Activated CD8-positive, alpha-beta memory T cell treated with anti-CD3 and anti-CD28 coated beads, Interleukin-2, amount 50 U/mL, for 4 hours (primary cell): ENCODE measurements at places on chromosomes 4 and X.

DNA sequence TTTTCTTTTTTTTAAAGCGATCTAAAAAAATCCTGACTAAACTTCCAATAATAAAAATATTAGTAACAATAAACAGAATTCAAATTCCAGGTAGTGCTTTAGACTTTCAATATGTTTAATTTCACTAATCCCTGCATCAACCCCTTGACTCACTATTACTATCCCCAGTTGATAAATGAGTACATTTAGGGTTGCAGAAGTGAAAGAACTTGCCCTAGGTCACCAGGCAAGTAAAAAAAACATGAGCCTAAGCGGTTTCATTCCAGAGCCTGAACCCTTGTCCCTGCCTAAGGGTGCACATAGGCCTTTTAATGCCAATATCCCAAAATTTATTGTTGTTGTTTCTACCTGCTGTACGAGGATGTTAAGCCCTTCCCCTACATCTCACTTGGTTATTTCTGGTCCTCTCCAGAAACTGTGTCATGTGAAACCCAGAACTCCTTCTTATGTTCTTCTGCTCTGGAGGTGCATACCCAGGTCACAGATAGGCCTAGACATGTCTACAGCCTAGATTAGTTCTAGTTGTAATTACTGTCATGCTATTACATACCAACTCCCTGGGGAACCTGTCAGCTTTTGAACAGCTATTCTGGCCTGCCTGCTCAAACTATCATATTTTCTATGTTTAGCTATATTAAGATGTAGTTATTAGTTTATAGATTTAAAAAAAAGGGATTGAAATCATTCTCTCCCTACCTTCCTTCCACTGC lies 244.5 kb upstream of the PITX2 start:
- no peak for DNase-seq

DNA sequence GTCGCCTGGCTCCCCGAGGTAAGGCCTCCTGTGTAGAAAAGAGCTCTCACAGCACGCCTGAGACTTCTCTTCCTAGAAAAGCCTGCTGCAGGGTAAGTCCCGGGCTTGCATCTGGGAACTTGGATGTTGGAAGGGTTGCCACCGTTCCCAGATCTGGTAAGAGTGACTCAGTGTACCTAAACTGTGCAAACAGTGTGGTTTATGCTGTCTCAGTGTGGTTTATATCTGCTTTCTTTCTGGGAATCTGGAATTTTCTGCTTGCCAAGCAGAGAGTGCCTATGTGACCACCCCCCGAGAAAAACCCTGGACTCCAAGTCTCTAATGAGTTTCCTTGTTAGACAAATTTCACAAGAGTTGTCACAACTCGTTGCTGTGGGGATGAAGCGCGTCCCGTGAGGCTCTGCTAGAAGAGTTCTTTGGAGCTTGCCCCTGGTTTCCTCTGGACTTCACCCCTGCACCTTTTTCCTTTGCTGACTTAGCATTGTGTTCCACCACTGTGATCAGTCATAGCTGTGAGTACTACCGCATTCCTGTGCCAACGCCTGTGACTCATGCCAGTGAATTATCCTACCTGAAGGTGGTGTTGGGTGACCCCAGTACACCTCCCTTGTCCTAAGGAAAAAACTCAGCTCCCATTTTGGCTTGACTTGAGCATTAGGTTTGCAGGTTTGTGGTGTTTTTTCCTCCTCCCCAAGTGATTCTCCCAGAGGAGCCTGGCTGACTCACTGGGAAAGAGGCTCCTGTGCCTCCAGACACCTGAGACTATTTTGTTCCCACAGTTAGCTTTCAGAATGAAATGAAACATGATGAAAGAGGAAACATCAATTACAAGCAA lies 14.5 kb downstream of the SLC2A9 start:
- DNase-seq, result no peak

GRCh38 chrX:21831496-21831895 lies 7.9 kb upstream of the MBTPS2 start:
- DNase-seq, result no peak

DNA sequence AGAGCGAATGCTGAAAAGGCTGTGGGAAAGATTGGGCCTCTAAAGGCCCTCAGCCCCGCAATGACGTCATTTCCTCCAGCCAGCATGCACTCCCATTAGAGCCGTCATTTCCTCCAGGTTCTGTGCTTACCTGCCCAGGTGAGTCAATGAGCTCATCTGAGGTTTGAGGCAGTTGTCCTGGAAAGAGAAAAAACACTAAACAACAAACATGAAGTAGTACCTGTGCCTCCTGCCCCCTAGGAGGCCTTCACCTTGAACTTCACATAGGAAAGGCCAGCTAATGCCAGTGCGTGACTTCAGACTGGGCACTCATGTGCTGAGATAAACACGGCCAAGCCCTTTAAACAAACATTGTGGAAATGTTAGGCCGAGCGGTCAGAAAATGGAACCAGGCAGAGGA lies 55.9 kb downstream of the FHDC1 start:
- DNase-seq, result no peak

- DNase-seq, result no peak
Observed at GRCh38 chr4:24312261-24312913, 272.0 kb downstream of the DHX15 start.

- no peak for DNase-seq
Observed at GRCh38 chr4:184165291-184165690, 52.4 kb downstream of the ENPP6 start.

DNA sequence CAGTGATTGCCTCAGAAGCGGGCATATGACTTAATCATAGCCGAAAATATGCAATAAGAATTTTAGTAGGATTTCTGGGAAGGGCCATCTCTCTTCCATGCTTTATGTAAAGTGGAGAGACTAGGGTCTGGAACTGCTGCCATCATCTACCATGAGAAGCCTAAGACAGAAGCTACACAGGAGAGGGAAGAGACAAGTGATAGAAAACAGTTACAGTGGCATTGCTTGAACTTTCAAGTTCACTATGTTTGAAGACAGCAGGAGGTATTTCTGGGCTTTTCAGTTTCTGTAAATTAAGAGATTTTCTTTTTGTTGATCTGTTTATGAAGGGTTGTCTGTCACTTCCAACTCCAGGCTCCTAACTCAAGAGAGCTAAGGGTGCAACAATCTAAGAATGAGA lies 62.5 kb downstream of the ZNF330 start:
- no peak for DNase-seq

GRCh38 chr4:65367306-65367705 lies 303.0 kb downstream of the EPHA5 start:
- no peak for DNase-seq

DNA sequence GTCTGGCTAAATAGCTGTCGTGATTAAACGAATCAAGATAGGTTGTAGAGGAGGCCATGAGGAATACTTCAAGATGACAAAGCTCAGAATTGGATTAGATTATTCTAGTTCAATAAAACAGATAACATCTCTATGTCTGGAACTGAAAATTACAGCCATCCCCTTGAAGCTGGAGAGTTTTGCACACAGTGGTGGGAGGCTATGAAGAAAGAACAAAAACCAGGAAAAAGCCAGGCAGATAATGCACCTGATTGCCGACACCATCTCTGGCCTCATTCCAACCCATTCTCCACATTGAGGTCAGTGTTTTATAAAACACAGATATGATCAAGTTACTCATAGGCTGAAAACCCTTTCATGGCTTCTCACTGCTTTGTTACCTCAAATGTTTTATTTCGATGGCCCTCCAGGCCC lies 188.3 kb downstream of the RASL11B start:
- DNase-seq, result no peak

- DNase-seq, result no peak
Observed at GRCh38 chrX:108224727-108225621, 133.4 kb downstream of the ATG4A start.

DNA sequence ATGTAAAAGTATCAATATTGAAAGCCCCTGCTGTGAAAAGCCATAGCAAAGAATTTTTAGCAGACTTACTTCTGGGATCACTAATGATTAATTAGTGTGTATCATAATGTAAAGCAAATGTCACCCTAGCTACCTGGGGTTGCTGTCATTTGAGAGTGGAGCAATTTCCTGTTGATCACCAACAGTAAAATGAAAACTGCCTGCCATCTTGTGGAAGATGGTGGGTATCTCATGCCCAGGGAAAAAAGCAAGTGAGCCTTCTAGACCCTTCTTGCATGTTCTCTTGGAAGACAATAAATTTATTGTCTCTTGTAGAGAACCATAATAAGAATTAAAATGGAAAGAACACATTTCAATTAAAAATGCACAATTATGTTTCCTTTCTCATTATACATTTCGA lies 360.2 kb downstream of the ZIC3 start:
- DNase-seq, result no peak

DNA sequence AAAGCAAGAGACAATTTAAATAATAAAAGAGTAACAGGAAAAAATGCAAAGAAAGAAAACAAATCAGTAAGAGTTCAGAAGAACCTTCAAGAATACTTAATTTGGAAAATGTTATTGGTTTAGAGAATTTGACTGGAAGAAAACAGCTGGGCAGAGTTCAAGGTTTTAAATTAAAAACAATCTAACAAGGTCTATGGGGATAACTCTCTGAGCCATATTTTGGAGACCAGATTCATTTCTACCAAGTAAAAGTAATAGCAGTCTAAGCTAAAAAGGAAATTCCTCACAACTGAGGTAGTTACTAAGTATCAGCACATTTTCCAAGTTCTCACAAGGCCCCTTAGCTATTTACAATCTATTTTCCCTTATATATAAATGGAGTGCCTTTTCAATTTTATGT lies 82.4 kb upstream of the TFDP3 start:
- DNase-seq, result no peak

- DNase-seq, result no peak
Observed at GRCh38 chrX:138748480-138748879, 37.0 kb upstream of the FGF13 start.

- DNase-seq, result peak; percentile 17
Observed at GRCh38 chr4:168475745-168476144, 4.5 kb downstream of the DDX60L start.

DNA sequence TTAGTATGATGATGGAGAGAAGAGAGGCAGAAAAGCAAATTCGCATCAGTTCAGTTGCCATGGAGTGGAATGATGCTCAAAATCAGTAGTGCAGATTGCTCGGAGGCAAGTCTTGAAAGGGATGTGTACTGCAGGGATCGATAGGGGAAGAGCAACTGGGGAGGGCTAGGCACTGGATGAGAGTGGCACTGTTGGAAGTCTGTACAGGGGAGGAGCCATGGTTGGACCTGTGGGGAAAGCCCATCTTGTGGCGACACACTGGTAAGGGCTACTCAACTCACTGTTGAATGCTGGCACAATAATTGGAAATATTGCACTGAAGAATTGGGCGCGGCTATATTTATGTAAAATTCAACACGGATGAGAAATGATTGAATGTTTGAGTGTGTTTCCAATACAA lies 1.2 kb downstream of the RAB9B start:
- DNase-seq, result no peak

- DNase-seq, result no peak
Observed at GRCh38 chrX:11944501-11944900, 186.5 kb downstream of the MSL3 start.

- DNase-seq, result no peak
Observed at GRCh38 chr4:52628543-52628942, 30.6 kb downstream of the USP46 start.

- DNase-seq, result no peak
Observed at GRCh38 chr4:64756016-64756415, 346.8 kb upstream of the TECRL start.

DNA sequence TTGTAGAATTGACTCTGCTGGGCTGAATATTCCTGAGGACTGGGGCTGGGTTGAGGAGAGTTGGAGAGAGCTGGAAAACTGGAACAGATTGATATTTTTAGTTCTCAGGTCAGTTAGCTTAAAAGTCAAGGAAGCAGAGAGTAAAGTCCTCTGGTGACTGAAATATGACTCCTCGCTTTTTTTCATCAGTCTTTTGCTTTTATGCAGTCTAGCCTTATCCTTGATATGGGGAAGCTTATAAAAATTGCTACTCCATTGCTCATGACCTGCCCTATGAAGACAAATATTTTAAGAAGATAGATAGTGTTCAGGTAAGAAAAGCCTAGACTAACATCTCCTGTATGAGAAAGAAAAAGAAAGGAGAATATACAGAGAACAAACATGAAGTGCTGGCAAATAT lies 152.7 kb downstream of the C4orf33 start:
- DNase-seq, result no peak

- DNase-seq, result no peak
Observed at GRCh38 chr4:86481440-86481839, 112.7 kb upstream of the PTPN13 start.
